Lower lobe of right lung (tissue), 2 donors: ENCODE measurements at places on chromosomes 7 and 10. TPM values are rescaled to one million over a fixed set of nuclear protein-coding genes. Genes with fewer than 3 reads are reported as not detected.

Gene SFXN4
- 14.6 TPM for total RNA-seq

DNA sequence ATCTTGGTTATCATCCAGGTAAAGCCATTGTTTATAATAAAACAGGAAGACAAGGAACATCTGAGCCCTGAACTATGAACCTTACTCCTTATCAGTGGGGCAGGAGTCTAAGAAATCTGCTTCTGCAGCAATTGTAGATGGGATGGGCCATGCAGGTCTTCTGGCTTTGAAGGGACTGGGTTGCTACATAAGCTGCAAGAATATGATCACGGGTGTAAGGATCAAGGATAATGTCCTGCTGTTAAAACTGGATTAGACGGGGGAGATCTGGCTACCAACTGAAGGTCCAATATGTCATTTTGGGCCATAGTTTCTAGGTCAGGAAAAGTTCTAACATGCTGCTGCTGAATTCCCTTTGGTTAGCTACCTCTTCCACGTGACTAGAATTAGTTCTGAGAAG, 1363.4 kb upstream of the CELF2 start:
- DNase-seq: no peak

Gene ACBD7
- not detected for total RNA-seq

DNA sequence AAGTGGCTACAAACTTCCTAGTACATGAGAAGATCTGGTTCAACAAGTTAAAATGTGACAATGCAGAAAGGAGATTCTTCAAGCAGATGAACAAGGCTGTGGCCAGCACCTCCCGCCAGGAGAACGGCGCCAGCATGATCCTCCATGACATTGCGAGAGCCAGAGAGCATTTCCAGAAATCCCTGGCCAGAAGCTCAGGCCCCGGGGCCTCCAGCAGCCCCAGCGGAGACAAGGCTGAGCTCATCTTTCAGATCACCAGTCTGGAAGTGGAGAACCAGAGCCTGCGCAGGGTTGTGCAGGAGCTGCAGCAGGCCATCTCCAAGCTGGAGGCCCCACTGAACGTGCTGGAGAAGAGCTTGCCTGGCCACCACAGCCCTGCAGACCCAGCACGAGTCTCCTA, 40.1 kb upstream of the ZNF273 start:
- no peak for DNase-seq

Gene IL15RA
- total RNA-seq: 28.5 TPM

- DNase-seq: no peak
These were observed 70.2 kb downstream of the AHCYL2 start for GRCh38 chr7:129295015-129295423.

- DNase-seq: no peak
These were observed 19.1 kb downstream of the SKIDA1 start for GRCh38 chr10:21506351-21506750.

GRCh38 chr7:81810476-81811155, 40.8 kb upstream of the HGF start:
- no peak for DNase-seq

Gene FRMD4A
- 64.8 TPM for total RNA-seq

GRCh38 chr10:89916468-89917215, 215.3 kb downstream of the KIF20B start:
- DNase-seq: no peak

DNA sequence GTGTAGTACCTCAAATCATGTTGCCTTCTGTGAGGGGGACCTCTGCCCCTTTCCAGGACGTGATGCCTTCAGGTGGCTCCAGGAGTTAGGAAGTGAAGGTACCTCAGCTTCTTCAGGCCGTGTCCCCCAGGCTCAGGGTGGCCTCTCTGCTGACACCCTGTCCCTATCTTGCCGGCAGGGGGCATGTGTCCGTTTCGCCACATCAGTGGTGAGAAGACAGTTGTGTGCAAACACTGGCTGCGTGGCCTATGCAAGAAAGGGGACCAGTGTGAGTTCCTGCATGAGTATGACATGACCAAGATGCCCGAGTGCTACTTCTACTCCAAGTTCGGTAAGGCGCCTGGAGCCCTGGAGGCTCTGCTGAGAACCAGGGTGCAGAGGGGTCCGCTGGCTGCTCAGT, 9.2 kb downstream of the CPSF4 start:
- DNase-seq: no peak

DNA sequence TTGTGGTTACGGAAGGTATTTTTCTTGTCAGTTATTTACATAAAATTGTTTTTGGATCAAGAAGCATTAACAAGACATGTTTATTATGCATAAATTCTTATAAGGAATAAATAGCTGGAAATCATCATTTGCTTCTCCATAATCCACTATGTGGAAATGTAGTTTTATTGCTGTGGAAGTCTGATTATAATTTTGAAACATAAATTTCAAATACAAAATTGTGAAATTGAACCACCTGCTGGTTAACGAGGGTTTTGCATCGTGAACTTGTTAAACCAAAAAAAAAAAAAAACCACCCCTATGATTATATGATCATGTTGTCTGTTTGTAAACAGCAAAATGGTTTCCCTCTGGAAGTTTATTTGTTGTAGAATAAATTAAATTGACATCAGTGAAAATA, 25.9 kb downstream of the ABRAXAS2 start:
- DNase-seq: no peak

DNA sequence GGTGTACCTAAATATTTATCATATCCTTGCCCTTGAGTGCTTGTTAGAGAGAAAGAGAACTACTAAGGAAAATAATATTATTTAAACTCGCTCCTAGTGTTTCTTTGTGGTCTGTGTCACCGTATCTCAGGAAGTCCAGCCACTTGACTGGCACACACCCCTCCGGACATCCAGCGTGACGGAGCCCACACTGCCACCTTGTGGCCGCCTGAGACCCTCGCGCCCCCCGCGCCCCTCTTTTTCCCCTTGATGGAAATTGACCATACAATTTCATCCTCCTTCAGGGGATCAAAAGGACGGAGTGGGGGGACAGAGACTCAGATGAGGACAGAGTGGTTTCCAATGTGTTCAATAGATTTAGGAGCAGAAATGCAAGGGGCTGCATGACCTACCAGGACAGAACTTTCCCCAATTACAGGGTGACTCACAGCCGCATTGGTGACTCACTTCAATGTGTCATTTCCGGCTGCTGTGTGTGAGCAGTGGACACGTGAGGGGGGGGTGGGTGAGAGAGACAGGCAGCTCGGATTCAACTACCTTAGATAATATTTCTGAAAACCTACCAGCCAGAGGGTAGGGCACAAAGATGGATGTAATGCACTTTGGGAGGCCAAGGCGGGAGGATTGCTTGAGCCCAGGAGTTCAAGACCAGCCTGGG, 11.4 kb downstream of the SERPINE1 start:
- DNase-seq: peak; percentile 70

Gene PSMA2
- total RNA-seq: 52.3 TPM

GRCh38 chr10:30553626-30554439, 75.7 kb downstream of the LYZL2 start:
- peak; percentile 76 for DNase-seq

DNA sequence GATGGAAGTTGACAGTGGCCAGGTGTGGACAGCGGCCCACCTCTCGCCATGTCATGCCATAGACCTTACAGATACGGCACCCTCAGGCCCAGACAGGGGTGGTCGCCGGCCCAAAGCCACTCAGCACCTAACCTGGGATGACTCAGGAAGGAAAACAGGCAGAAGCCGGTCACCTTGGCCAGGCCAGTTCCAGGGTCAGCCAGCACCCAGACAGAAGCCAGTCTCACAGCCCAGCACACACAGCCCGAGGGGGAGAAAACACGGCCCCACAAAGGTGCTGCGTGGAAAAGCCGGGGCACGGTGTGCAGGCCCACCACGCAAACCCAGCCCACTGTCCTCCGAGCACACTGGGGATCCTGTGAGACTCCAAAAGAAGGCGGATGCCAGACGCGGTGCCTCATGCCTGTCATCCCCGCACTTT, 95.2 kb upstream of the DNAAF5 start:
- DNase-seq: no peak

DNA sequence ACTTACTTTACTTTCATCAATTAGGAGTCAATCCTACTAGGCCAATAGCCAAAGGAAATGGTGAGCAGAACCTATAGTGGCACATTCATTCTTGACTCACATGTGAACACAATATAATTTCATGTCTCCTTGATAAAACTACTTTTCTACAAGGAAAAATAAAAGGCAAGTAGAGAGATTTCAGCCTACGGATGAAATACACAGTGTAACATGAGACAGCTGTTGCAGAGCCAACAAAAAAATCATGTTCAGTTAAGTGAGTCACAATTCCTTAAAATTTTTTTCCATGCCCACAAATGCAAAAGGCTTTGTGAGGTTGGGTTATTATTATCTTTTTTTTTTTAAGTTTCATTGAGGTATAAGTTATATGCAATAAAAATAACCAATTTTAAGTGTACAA, 54.8 kb downstream of the GPR141 start:
- no peak for DNase-seq

DNA sequence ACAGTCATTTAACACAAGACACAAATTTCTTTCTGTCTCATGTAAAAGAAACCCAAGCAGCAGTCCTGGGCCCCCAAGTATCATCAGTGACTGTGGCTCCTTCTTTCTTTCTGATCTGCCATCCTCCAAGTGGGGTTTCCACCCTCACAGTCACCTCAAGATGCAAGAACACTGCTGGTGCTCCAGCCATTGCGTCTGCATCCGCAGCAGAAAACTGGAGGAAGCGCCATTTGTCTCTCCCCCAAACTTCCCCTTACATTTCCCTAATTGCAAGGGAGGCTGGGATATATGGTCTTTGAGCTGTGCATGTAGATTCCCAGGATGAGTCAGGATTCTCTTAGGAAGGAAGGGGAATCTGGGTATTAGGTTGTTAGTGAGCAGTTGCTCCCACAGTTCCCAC, 60.9 kb upstream of the GNA12 start:
- no peak for DNase-seq

- DNase-seq: no peak
These were observed 70.4 kb upstream of the DNAJB12 start for GRCh38 chr10:72425133-72425532.

DNA sequence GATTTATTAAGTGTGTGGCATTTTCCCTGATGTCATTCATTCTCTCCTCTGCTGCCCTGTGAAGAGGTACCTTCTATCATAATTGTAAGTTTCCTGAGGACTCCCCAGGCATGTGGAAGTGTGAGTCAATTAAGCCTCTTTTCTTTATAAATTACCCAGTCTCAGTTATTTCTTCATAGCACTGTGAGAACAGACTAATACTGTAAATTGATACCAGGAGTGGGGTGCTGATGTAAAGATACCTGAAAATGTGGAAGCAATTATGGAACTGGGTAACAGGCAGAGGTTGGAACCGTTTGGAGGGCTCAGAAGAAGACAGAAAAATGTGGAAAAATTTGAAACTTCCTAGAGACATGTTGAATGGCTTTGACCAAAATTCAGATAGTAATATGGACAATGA, 711.8 kb upstream of the GRM3 start:
- DNase-seq: no peak

Gene SLC18A2
- total RNA-seq: 6.3 TPM

GRCh38 chr10:101772895-101773761, 2.8 kb downstream of the FGF8 start:
- no peak for DNase-seq

GRCh38 chr7:68269405-68269804, 1272.8 kb downstream of the TYW1 start:
- no peak for DNase-seq

GRCh38 chr7:101699881-101700823, 71.1 kb upstream of the MYL10 start:
- no peak for DNase-seq

- DNase-seq: no peak
These were observed 200.8 kb downstream of the GATA3 start for GRCh38 chr10:8255301-8255700.

GRCh38 chr7:44603193-44603592, 3.2 kb upstream of the OGDH start:
- no peak for DNase-seq

GRCh38 chr7:51235593-51236313, 80.9 kb downstream of the COBL start:
- DNase-seq: no peak

DNA sequence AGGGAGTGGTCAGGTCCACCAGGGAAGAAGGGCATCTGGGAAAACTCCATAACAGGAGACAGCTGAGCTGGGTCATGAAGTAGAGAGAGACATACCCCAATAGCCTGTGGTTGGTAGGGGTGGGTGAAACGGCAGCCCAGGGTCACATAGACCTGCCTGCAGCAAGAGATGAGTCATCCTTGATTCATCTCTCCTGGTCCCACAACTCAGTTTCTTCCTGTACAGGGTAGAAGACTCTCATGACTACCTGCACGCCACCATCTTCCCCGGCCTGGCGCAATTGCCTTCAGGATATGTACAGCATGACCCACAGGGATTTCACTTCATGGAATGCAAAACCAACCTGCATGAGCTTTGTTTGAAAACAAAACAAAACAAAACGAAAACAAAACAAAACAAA, 45.1 kb upstream of the ADAM12 start:
- no peak for DNase-seq

GRCh38 chr10:78164702-78165101, 131.0 kb downstream of the RPS24 start:
- no peak for DNase-seq

- DNase-seq: no peak
These were observed at the start of gene CLCN1 for GRCh38 chr7:143315776-143316175. Gene CLCN1 (plus strand): TSS chr7:143316111. CDS start chr7:143316213, 102 bp downstream.
